ENCODE measurements at places on chromosomes 3 and 15.

DNA sequence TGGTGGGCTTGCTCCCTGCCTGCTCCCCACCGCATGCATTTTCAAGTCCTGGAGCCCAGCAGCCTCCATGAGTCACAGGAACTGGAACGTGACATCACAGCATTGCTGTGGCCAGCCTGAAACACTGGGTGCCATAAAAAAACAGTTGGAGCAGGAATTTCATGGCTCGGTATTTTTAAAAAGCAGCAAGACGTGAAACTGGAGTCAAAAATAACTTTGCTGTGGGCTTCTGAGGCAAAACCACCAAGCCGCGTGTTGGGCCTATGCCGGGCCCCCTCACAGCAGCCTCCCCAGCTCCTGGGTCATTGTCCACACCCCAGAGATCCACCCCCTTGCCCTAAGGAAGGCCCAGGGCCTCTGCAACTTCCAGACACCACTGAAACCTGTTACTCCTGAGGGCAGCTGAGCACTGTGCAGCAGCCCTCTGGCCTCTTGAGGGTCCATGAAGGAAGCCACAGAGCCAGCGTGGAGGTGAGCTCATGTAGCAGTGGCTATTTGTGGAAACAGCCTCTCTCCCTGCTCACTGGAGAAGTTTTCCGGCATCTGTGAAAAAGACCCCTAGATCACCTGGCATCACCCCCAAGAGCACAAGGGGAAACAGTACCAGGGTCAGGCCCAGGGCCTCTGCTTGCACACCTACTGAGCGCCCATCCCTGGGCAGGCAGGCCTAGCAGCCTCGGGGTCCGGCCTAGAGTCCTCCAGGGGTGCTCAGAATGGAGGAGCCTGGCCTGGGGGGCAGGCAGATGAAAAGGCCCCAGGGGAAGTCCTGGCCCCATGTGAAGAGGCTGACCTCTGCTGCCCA lies 34.0 kb upstream of the DUSP7 start:
- DNase-seq: no peak

DNA sequence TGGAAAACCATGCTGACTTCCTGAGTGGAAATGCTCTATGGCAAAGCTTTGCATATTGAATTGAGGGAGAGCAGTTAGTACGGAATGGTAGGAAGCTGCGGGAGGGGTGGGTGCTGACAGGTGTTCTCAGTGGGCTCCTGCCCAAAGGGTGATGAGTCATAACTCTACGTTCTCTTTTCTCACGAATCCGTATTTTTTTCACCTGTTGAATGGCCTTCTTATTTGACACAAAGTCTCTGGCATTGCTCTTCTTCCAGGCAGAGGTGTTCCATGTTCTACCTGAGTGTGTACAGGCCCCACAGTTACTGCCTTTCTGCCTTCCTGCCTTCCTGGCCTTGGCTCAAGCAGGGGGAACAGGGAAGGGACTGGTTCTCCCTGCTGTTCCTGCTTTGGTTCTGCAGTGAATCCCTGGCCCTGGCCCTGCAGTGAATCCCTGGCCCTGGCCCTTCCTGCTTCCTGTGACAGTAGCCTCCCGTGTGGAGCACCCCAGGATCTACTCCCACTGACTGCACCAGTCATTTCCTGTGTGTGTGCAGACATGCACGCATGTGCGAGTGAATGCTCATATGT lies 31.9 kb downstream of the TRAK1 start:
- no peak for DNase-seq

DNA sequence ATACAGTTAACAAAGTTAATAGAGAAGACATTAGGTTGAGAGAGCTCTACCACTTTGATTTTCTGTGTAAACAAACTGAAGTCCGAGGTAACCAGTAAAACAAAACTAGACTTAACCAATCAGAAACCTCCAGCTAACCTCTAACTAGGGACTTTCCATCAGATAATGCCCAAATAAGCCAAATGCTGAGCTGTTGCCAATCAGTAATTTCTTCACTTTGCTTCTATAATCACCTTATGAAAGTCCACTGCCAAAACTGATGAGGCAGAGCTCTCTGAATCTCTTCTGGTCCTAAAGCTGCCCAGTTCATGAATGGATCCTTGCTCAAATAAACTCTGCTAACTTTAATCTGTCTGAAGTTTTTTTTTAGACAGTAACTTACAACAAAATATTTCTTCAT lies 448.0 kb upstream of the NECTIN3 start:
- no peak for DNase-seq

GRCh38 chr15:75238150-75238549 lies 20.0 kb upstream of the GOLGA6C start:
- DNase-seq: no peak

DNA sequence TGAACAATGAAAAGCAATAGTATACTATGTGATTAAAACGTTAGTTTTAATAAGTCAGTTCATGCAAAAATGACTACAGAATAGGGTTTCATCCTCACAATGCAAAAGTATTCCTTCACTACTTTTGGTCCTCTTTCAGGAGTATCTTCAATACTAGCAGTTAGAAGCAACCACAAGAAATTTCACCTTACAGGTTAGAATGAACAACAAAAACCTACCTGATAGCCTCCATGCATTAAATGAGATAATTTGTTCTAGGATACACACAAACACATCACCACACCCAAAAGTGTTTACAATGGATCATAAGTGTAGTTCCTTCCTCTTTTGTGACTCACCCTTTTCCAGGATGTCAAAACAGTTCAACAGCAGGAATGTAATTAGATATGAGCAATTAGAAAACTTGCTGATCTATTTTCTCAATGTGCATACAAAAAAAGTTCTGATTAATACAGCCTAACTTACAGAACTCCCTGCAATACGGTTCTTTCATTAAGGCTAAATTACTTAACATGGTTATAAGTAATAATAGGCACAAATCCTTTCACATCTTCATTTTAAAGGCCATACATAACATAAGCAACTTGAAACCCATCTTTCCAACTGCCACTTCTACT lies 21.6 kb downstream of the UACA start:
- no peak for DNase-seq
